PC-3 (cell line): ENCODE measurements at places on chromosomes 7 and 10. TPM values are rescaled to one million over a fixed set of nuclear protein-coding genes. Genes with fewer than 3 reads are reported as not detected.
A peak's percentile ranks its signal among the peaks of the same experiment; 100 is the strongest.

Gene OR2A14
- total RNA-seq, result not detected in 2 replicates

Gene NUTM2E
- total RNA-seq, result 0.58 TPM in 1 of 2 replicates, not detected in the other

Gene PRRT4
- total RNA-seq, result 0.36 and 0.69 TPM in 2 replicates

DNA sequence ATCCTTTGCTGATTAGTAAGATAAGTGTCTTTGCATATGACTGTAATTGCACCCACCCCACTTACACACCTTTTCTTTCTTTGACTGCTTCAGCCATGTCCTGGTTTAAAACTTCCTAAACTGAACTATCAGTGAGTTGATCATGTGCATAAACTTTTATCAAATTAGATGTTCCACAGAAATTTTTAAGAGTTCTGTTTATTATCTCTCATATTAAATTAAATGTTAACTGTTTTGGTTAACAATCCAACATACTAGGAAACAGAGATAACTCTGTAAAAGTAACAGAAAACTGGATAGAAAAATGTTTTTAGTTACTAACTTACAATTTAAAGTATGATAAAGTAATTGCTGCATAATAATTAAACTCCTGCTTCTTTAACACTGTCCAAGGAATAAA lies 959.6 kb upstream of the LRRN3 start:
- no peak for DNase-seq

GRCh38 chr10:59350558-59350957 lies 11.8 kb downstream of the FAM13C start:
- peak; percentile 19 for DNase-seq

DNA sequence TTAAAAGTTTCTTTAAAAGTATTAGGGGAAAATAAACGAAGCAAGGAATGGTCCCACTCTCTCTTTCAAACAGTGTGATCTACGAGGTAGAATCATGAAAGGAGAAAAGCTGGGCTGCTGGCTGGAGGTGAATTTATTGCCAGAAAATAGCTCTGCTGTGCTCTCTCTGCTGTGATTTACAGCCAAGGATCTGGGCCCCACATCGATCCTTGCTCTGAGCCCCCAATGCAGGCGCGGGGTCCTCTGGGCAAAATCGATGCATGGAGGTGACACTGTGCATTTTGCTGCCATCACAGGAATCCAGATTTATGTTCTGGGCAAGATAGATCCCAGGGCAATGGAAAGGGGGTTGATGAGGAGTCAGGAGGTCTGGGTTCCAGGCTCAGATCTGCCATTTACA lies 91.0 kb upstream of the GPR26 start:
- DNase-seq, result no peak

DNA sequence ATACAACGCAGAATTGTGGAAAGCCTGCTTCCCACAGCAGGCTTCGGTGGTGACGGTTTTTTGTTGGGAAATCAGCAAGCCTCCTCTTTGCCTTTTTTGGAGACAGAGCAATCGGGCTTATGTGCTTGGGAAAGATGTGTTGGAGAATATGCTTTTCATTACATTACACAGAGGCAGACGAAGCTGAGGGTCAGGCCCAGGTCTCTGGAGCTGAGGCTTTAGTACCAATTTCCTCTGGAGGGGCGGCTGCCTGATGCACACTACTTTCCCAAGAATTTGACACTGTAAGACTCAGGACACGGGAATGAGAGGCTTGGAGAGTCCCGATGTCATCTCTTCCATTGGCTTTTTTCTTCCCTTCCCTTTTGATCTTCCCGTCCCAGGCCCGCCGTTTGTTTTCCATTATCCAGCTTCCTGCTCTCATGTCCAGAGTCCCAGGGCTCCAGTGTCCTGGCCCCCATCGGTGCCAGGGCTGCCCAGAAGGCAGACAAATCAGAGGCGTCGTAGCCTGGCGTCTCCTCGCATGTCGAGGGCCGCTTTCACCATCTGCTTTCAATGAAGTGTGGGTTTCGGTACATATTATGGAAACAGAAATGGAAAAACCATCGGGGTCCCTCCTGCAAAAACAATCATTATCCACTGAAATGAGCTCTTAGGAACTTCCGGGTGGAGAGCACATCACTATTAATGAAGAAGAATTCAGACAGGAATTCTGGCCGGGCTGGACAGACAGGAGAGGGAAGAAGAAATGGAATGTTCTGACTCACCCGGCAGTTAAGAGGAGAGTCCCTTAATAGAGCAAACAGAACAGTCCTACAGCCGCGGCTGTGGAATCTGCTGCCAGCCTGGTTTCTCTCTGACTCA lies 123.0 kb upstream of the JCAD start:
- peak; percentile 88 for DNase-seq

GRCh38 chr7:110442381-110442837 lies 648.5 kb upstream of the LRRN3 start:
- DNase-seq, result peak; percentile 61

DNA sequence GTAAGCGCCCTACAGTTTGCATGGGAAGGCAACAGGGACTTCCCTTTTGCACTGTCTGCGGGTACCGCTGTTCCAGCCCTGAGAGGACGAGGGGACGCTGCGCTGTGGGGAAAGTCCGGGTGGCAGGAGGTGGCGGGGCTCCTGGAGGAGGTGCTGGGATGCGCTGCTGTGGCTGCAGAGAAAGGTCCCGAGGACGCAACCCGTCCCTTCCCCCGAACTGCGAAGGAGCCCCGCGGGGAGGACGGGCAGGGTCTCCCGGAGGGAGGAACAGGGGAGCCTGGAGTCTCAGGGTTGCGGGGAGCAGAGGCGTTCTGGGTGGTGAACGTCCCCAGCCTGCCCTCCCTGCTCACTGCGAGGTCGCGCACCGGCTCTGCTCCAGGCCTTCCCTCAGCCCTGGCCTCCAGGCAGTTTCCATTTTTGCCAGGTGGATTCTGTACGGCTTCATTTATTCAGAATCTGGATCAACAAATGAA lies 91.6 kb downstream of the CXCL12 start:
- no peak for DNase-seq

- peak; percentile 1 for DNase-seq
Observed at GRCh38 chr10:105148921-105149320, 507.8 kb downstream of the SORCS3 start.

DNA sequence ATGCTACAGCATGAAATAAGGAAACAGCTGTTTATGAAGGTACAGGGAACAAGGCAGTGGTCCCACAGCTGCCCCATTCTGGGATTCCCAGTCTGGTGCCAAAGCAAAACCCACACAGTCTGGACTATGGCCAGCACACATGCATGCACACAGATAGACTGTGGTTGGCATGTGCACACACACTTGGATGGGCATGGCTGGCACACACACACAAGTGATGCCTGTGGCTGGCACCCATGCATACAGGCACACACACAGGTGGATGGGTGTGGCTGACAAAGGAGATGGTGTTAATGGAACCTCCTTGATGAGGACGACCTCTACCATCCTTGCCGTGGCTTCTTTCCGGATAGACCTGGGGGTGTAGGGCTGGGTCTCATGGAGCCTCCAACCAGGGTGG lies 114.0 kb upstream of the LYZL2 start:
- no peak for DNase-seq

- DNase-seq, result no peak
Observed at GRCh38 chr10:74384615-74385183, 233.7 kb downstream of the ADK start.
